ENCODE measurements at places on chromosomes 5 and 9.

DNA sequence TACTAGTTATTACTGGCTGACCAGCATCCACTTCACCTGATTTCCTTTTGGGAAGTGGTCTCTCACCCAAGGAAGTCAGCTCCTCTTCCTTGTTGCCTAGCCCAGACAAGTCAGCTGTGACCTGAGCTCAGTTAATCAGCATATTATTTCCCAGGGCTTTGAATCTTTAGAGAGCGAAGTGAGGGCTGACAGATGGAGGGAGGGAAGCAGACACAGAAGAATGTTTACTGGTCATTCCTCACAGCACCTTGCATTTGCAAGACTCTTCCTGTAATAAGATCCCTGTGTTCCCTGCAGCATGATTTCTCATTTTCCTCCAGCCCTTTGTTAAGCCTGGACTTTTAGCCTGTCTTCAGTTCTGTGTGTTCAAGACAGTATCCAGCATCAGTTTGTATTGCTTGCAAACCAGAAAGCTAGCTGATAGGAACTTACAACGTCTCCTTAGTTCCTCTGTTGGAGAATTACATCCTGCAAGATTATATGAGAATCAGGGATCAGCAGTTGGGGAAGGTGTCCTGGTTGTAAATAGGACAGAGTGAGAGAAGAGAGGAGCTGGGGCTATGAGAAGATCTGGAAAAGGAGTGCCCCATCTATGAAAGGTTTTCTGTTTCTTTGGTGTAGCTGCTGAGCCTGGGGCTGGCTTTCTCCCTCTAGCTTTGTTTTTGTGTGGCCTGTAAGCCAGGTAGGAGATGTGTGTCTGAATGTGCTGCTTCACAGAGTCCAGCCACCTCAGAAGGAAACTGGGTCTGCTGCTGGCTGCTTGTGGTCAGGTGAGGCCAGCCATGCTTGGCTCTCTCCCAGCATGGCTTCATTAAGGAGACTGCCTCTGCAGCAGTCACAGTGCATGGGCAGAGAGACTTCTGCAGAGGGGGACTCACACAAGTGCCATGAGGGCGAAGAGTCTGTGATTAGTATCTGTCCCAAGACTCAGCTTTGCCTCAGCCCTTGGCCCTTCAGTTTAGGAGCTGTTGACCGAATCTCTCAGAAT, 50.3 kb downstream of the MAN2A1 start:
- DNase-seq = no peak

DNA sequence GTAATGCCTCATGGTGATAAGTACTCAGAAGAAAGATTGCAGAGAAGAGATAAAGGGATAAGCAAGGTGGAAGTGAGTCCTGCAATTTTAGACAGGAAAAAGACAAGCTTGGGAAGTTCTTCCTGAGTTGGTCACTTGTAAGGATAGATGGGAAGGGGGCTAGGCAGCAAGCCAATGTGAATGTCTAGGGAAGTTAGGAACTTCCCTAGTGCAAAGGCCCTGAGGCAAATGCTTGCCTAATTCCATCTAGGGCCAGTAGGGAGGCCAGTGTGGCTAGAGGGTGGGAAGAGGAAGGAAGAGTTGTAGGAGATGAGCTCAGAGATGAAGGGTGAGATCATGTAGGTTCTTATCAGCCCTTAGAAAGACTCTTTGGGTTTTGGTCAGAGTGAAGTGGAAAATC, 206.6 kb downstream of the MAT2B start:
- no peak for DNase-seq

DNA sequence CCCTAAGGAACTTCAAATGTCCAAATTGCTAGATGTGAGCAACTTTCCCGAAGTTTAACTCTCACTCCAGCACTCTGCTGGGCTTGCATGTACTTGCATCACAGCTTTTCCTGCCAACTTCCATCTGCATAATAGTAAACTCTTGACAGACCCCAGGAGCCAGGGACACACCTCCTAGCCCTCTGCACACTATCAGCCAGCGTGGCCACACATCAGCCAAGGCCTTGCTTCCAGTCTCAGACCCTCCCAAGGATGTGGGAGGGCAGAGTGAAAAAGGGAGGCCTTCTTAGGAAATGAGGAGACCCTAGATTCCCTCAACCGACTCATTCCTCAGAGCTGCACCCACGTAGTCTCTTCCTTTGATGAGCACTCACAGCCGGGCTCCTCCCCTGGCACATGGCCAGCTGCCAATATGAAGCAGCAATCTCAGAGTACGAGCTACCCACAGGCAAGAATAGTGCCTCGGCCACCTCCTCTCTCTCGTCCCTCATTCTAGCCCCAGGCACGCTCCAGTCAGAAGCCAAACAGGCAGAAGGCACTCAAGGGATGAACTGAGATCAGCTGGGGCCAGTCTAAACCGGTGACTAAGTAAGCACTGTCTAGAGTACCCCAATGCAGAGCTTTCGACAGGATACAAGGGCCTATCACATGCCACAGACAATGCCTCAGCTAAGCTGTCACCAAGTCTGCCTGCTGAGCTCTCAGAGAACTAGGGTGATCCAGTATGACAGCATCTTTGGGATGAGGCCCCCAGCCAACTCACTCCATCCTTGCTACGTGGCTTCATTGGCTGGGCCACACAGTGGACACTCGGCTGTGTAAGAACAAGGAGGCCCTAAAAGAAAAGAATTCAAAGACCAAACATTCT, 2.3 kb downstream of the P4HA2 start:
- DNase-seq = peak; percentile 70

DNA sequence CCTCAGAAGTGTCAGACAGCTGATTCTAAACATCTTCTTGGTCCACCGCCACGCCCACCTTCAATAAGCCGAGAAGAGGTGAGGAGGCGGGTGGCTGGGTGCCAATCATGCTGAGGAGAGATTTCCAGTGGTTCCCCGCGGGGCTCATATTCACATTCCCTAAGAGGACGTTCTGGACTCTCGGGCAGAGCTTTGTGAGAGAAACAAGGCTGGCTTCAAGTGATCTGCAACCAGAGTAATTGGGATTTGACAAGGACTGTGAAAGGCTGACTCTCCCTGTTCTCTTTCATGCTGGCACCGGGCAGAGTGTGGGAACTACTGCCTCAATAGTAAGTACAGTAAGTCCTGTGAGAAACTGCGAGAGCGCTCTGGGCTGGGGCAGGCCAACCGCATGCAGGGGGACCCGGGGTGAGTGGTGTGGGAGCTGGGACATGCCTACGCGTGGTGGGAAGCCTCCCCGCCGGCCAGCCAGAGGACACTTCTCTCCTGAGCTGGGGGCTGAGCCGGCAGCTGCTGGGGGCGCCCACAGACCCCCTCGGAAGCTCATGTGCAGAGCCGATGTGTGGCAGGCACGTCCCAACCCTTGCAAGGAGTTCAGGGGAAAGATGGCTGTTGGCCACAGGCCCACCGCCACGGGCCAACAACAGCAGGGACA, 110.9 kb downstream of the LIFR start:
- no peak for DNase-seq

DNA sequence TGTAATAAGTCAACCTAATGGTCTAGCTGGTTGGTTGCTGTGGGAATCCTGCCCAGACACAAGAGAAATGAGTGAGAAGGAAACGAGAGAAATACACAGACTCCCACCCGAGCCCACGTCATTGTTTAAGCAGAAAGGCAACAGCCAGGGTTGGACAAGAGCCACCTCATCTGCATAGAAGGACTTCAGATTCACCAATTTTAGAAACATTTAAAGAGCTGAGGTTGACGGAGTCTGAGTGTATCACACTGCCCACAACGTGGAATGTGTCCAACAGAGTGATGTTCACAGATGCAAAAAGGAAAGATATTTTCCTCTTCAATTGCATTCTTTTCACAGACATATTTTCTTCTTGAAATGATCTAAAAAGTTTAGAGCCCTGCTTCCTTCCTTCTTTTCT, 349.5 kb downstream of the AGTPBP1 start:
- no peak for DNase-seq

Data from hematopoietic multipotent progenitor cell treated with erythropoietin and hydrocortisone succinate and interleukin-3 and kit ligand, for 8 days (in vitro differentiated cells).